ENCODE measurements at places on chromosomes 12 and 14. TPM values are rescaled to one million over a fixed set of nuclear protein-coding genes. Genes with fewer than 3 reads are reported as not detected.

The HPD gene
- 1.4 TPM for total RNA-seq

The NEDD8 gene
- total RNA-seq: 122 TPM

The PTPN11 gene
- total RNA-seq: 125 TPM

The DHH gene
- total RNA-seq: 0.07 TPM

The RNASE8 gene
- total RNA-seq: not detected

The SDR9C7 gene
- not detected for total RNA-seq

The NUAK1 gene
- total RNA-seq: 31.4 TPM

The AICDA gene
- total RNA-seq: not detected

The CCDC184 gene
- total RNA-seq: 2.2 TPM

The SLC2A14 gene
- 0.13 TPM for total RNA-seq

The ANHX gene
- not detected for total RNA-seq

The GPRC5A gene
- 56.1 TPM for total RNA-seq

The CCDC177 gene
- not detected for total RNA-seq

The PLEKHD1 gene
- total RNA-seq: 0.07 TPM

The MIP gene
- 0.13 TPM for total RNA-seq

The SMIM41 gene
- 0.07 TPM for total RNA-seq

The GPRC5D gene
- 0.13 TPM for total RNA-seq

The TSPAN19 gene
- not detected for total RNA-seq

The MIPOL1 gene
- total RNA-seq: 16.3 TPM

The FAM186B gene
- total RNA-seq: 0.40 TPM

The TAS2R46 gene
- total RNA-seq: 4.8 TPM

The OAS1 gene
- total RNA-seq: 1.2 TPM

The HOXC6 gene
- 2.3 TPM for total RNA-seq

The RAPGEF3 gene
- 3.9 TPM for total RNA-seq
